ENCODE measurements at places on chromosomes 6 and 20.

- H3K4me3 ChIP-seq, result no peak overlapping the region
- no peak for DNase-seq
- no peaks in the 10 kb centered on the region for H3K36me3 ChIP-seq
These were observed 84.7 kb upstream of the TNFAIP3 start for GRCh38 chr6:137782166-137783039.

DNA sequence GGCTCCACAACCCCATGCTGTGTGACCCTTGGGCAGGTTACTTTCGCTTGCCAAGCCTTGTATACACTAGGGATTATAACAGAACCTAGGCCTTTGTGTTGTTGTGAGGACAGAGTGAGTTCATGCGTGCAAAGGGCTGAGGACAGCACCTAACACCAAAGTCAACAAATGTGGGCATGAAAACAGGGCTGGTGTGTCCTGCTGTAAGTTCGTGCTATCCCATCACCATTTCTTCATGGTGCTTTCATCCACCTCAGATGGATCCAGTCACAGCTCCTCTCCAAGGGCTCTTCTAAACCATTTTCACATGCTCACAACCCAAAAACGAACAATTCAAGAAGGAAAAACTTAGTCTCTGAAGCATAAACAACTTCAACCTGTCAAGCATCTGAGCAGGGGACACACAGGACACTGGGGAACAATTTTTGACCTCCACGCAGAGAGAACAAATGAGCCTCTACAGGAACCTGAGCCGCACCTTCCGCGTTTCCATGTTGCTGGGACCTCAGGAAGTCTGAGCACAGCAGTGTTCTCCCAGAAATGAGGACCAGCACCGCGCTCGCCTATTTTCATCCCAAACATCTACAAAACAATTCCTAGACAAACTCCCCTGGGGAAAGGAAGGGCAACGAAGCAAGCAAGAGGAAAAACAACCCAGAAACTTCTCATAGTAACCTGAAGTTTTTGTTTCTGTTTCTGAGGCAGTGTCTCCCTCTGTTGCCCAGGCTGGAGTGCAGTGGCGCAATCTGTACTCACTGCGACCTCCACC, 3.1 kb downstream of the LRP11 start:
- H3K27ac ChIP-seq, result no peak overlapping the region
- DNase-seq, result no peak
- no peaks in the 10 kb centered on the region for H3K27me3 ChIP-seq
- H3K36me3 ChIP-seq, result no peaks in the 10 kb centered on the region
- H3K4me3 ChIP-seq, result no peak overlapping the region
- H3K4me1 ChIP-seq, result peaks cover 6% of the 10 kb centered on the region

DNA sequence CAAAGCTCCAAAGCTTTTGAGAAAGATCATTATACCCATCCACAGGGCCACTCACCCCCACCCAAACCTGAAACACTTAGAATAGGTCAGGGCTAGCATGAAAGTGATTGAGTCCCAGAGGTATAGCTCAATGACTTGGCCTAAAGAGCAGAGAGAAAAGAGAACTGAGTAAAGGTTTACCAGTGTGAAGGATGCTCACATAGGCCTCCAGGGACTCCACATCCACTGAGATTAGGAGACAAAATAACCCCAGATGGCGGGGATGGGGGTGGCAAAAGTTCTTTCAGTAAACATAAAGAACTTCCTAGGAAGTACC, 12.2 kb downstream of the SAYSD1 start:
- H3K27ac ChIP-seq, result no peak overlapping the region
- H3K4me1 ChIP-seq, result peaks cover 2% of the 10 kb centered on the region
- H3K4me3 ChIP-seq, result no peak overlapping the region
- H3K36me3 ChIP-seq, result no peaks in the 10 kb centered on the region
- no peaks in the 10 kb centered on the region for H3K27me3 ChIP-seq

- no peak for DNase-seq
- H3K4me1 ChIP-seq, result no peaks in the 10 kb centered on the region
- H3K27me3 ChIP-seq, result no peaks in the 10 kb centered on the region
These were observed 28.0 kb downstream of the ARFGEF2 start for GRCh38 chr20:48949304-48950170.

DNA sequence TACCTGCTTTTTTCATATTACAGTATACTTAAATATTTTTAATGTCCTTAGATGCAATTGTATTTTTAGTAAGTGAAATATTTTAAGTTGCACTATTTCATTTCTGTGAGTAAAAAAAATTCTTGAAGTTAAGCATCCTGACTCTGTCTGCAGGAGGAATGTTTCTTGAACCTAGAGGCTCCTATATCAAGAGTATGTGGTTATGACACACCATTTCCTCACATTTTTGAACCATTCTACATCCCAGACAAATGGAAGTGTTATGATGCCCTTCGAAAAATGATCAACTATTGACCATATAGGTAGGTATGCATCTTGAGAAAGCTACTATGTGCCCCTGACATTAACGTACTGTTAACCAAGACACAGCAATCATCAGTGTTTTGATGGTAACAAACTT, 237.0 kb downstream of the BCKDHB start:
- H3K27me3 ChIP-seq, result no peaks in the 10 kb centered on the region
- no peak overlapping the region for H3K27ac ChIP-seq
- no peaks in the 10 kb centered on the region for H3K36me3 ChIP-seq
- no peaks in the 10 kb centered on the region for H3K4me1 ChIP-seq
- no peak overlapping the region for H3K4me3 ChIP-seq
- no peak for DNase-seq

GRCh38 chr6:116438590-116439448, 22.4 kb upstream of the CALHM6 start:
- H3K27ac ChIP-seq, result no peak overlapping the region
- no peak for DNase-seq
- H3K4me3 ChIP-seq, result no peak overlapping the region
- H3K36me3 ChIP-seq, result peaks cover 2% of the 10 kb centered on the region
- H3K4me1 ChIP-seq, result peaks cover 4% of the 10 kb centered on the region
